ENCODE measurements at places on chromosomes 13 and 19.

- no peak overlapping the region for H3K27ac ChIP-seq
- no peak for DNase-seq
- H3K4me1 ChIP-seq: no peaks in the 10 kb centered on the region
- H3K27me3 ChIP-seq: no peaks in the 10 kb centered on the region
- H3K36me3 ChIP-seq: no peaks in the 10 kb centered on the region
Observed at GRCh38 chr13:94053986-94054593, 425.4 kb downstream of the DCT start.

DNA sequence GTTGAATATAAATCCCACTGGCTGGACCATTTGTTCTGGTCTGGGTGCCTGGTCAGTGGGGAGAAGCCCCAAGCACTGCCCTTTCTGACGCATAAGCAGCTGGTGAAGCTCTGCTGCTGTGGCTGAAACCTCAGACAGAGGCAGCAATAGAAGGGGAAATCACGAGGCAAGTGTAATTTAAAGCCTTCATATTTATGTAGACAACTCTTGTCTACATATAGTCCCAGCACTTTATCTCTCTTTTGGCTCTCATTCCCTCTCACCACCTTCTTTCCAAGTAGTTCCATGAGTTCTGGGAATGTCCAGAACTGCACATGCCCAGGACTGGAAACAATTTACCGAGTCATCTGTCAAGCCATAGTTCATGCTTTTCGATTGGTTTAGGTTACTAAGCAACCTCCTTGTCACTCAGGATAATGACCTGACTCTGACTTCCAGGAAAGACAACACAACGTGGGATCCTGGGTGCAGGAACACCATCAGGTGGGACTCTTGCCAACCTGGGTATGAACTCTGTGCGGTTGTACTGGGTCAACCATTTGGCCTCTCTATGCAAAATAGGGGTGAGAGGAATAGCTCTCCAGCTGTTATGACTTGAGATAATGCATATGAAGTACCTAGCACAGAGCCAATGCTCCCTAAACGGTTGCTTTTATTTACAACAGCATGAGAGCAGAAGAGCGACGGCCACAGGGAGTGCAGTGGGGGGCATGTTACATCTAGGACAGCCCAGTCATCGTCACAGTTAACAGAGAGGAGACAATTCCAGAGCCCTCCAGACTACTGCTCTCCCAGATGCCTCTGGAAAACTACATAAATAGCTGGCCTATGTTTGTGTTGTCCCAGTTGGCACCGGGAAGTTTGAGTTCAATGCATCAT is 321.9 kb downstream of the FOXO1 start:
- no peak overlapping the region for H3K4me3 ChIP-seq
- no peaks in the 10 kb centered on the region for H3K27me3 ChIP-seq
- no peak overlapping the region for H3K27ac ChIP-seq
- no peak for DNase-seq
- H3K36me3 ChIP-seq: no peaks in the 10 kb centered on the region

DNA sequence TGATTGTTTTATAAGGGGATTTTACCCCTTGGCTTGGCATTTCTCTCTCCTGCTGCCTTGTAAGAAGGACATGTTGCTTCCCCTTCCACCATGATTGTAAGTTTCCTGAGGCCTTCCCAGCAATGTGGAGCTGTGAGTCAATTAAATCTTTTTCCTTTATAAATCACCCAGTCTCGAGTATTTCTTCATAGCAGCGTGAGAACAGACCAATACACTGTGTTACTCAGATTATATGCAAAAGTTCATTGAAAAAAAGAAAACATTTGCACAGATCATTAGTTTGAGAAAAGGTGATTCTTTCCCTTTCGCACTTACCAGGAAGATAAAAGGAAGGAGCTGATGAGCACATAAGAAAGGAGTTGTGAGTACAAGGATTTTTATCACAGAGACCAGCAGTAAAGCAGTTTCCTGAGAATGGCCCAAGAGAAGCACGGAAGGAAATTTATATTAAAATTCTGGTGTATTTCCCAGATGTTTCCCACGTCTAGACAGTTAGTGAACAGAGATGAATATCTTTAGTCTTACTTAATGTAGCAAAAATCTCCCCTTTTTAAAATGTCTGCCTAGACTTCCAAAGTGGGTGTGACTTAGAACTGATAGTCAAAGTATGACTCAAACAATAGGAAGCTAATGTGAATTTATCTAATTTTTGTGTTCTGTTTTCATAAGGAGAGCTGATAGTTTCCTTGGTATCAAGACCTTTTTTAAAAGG is 431.8 kb upstream of the SGCG start:
- no peak overlapping the region for H3K4me3 ChIP-seq
- no peak for DNase-seq
- H3K27me3 ChIP-seq: no peaks in the 10 kb centered on the region
- no peak overlapping the region for H3K27ac ChIP-seq
- H3K36me3 ChIP-seq: no peaks in the 10 kb centered on the region
- H3K4me1 ChIP-seq: peaks cover 5% of the 10 kb centered on the region

GRCh38 chr19:14320253-14320652 is 61.0 kb upstream of the ADGRE5 start:
- peaks cover 10% of the 10 kb centered on the region for H3K27me3 ChIP-seq
- no peaks in the 10 kb centered on the region for H3K36me3 ChIP-seq
- H3K27ac ChIP-seq: no peak overlapping the region
- no peak for DNase-seq
- H3K4me1 ChIP-seq: no peaks in the 10 kb centered on the region
- no peak overlapping the region for H3K4me3 ChIP-seq

GRCh38 chr13:94997126-94997525 is 284.8 kb upstream of the SOX21 start:
- H3K4me1 ChIP-seq: no peaks in the 10 kb centered on the region
- no peaks in the 10 kb centered on the region for H3K36me3 ChIP-seq
- no peak overlapping the region for H3K4me3 ChIP-seq
- H3K27ac ChIP-seq: no peak overlapping the region

DNA sequence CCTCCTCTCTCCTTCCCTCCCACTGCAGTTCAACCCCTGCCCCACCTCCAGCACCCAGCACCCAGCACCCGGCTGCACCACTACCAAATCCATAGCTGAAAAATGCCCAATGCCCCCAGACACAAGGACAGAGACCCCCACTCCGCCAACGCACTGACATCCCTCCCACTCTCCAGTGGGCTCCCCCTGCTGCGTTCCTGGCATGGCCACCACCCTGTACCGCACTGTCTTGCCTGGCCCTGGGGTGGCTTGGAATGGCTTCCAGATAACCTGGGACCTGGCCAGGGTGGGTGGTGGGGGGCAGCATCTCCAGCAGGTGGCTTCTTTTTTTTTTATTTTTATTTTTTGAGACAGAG is 5.8 kb upstream of the MKNK2 start:
- H3K4me1 ChIP-seq: peaks cover 56% of the 10 kb centered on the region
- DNase-seq: no peak
- H3K27ac ChIP-seq: peak overlapping the region; percentile 100
- H3K4me3 ChIP-seq: no peak overlapping the region
- H3K27me3 ChIP-seq: no peaks in the 10 kb centered on the region

DNA sequence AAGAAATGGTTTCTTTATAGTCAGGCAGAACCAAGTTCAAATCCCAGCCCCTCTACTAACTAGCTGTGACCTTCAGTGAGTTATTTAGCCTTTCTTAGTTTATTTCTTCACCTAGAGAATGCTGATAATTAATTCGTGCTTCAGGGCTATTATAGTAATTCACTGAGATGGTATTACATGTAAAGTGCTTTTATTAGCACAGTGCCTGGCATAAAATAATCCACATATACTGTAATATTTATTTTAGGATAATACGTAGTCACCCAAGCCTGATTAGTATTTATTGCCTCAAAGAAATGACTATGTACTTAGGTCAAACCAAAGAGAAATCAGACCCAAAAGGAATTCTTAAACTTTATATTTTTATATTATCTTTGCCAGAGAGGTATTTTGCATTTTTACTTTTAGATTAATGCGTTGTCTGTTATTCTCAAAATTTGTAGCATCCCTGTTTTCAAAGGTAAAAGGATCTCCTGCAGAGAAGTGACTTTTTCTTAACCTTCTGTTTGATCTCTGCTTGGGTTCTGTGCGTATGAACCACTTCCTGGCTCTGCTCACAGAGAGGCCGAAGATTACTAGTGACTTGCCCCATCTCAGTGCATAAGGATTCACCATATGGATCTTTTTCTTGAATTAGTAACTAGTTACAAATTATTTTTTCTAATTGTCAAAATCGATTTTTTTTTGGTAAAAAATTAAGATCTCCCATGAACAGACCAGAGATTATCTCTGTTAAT is 19.7 kb downstream of the UBAC2 start:
- no peak for DNase-seq
- H3K4me3 ChIP-seq: no peak overlapping the region
- H3K27ac ChIP-seq: no peak overlapping the region

GRCh38 chr19:49614096-49614833 is 23.3 kb downstream of the PRR12 start:
- H3K36me3 ChIP-seq: peaks cover 76% of the 10 kb centered on the region
- no peaks in the 10 kb centered on the region for H3K27me3 ChIP-seq
- peaks cover 5% of the 10 kb centered on the region for H3K4me1 ChIP-seq
- H3K27ac ChIP-seq: no peak overlapping the region

DNA sequence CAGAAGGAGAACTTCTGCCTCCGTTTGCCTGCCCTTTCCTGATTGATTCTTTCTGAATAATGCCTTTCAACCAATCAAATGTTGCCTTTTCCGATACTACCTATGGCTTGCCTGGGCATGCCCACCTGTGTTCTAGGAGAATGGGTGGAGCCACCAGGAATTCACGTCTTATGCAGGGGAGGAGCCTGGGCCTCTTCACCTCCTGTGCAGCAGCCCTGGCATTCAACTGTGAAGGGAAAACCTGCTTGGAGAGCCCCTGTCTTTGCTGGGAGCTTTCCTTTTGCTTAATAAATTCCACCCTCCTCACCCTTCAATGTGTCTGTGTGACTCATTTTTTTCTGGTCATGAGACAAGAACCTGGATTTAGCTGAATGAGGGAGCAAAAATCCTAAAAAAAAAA is 730.7 kb downstream of the UQCRFS1 start:
- H3K36me3 ChIP-seq: peaks cover 70% of the 10 kb centered on the region
- no peak for DNase-seq
- H3K27ac ChIP-seq: no peak overlapping the region
- H3K27me3 ChIP-seq: no peaks in the 10 kb centered on the region

- H3K4me1 ChIP-seq: peaks cover 19% of the 10 kb centered on the region
- no peak overlapping the region for H3K27ac ChIP-seq
- peaks cover 6% of the 10 kb centered on the region for H3K36me3 ChIP-seq
- DNase-seq: no peak
- no peak overlapping the region for H3K4me3 ChIP-seq
Observed at GRCh38 chr19:49631610-49632192, 8.2 kb downstream of the RRAS start.

- H3K4me3 ChIP-seq: no peak overlapping the region
- H3K27ac ChIP-seq: no peak overlapping the region
- no peaks in the 10 kb centered on the region for H3K4me1 ChIP-seq
- no peaks in the 10 kb centered on the region for H3K36me3 ChIP-seq
Observed at GRCh38 chr13:22589880-22590279, 590.9 kb upstream of the SGCG start.

DNA sequence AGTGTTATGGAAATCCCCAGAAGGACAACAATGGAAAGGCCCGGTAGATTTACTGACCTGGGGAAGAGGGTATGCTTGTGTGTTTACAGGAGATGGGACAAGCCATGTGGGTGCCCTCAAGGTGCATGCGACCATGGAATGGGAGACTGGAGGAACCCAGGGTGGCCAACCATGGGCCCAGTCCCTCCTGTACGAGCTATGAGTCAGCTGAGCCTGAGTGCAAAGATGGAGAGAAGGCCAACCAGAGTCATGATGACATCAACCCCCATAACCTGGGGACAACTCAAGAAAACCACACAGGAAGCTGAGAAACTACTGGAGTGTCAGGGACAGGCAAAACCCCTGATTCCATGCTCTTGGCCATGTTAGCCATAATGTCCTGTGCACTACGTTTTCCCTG is 7.8 kb downstream of the ZNF350 start:
- H3K4me3 ChIP-seq: no peak overlapping the region
- DNase-seq: no peak
- no peaks in the 10 kb centered on the region for H3K27me3 ChIP-seq
- H3K36me3 ChIP-seq: no peaks in the 10 kb centered on the region

GRCh38 chr19:43674596-43674995 is 4.6 kb upstream of the PLAUR start:
- no peak overlapping the region for H3K4me3 ChIP-seq
- peaks cover 28% of the 10 kb centered on the region for H3K4me1 ChIP-seq
- no peaks in the 10 kb centered on the region for H3K27me3 ChIP-seq
- no peaks in the 10 kb centered on the region for H3K36me3 ChIP-seq
- no peak for DNase-seq

- 0 out of 2 replicates have a peak overlapping the region, but pooled peaks have one; percentile 16 for H3K4me3 ChIP-seq
- H3K27me3 ChIP-seq: no peaks in the 10 kb centered on the region
- peak overlapping the region; percentile 59 for H3K27ac ChIP-seq
- H3K4me1 ChIP-seq: peaks cover 21% of the 10 kb centered on the region
Observed at GRCh38 chr19:18596752-18597157, 8.2 kb downstream of the REX1BD start.

GRCh38 chr19:3606690-3607289 is at the start of gene TBXA2R:
TSS of gene TBXA2R (minus strand) at chr19:3606875. CDS start at chr19:3600634, 6,241 bp downstream.
- peak within 1 kb of the TSS; percentile 98 for H3K27ac ChIP-seq
- peaks cover 88% of the 10 kb centered on the region for H3K4me1 ChIP-seq
- DNase-seq: peak; percentile 92
- peaks cover 38% of the 10 kb centered on the region for H3K36me3 ChIP-seq
- H3K27me3 ChIP-seq: no peaks in the 10 kb centered on the region
- peak within 1 kb of the TSS; percentile 89 for H3K4me3 ChIP-seq

- H3K4me1 ChIP-seq: no peaks in the 10 kb centered on the region
- no peak overlapping the region for H3K4me3 ChIP-seq
- H3K36me3 ChIP-seq: no peaks in the 10 kb centered on the region
- DNase-seq: no peak
Observed at GRCh38 chr13:33145667-33146066, 129.4 kb downstream of the KL start.

GRCh38 chr13:110073982-110074381 is 233.0 kb downstream of the COL4A1 start:
- H3K36me3 ChIP-seq: no peaks in the 10 kb centered on the region
- no peak for DNase-seq
- H3K4me1 ChIP-seq: no peaks in the 10 kb centered on the region
- H3K27ac ChIP-seq: no peak overlapping the region

DNA sequence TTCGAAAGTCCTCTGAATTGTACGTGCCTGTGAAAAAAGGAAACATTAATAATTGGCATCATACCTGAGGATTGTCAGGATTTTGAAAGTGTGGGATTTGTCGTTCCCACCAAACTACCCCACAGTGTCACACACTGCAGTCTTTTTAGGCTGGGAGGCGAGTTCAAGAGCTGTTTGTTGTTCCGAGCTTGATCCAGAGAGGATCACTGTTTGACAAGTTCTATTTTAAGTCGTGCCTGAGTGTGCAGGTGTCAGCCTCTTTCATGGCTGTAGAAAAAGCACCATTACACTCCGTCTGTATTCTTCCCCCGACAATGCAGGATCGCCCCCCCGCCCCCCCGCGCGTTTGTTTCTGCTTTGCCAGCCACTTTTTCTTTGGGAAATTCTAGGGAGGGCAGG is 635 bp upstream of the NBEA start:
- no peaks in the 10 kb centered on the region for H3K36me3 ChIP-seq
- no peaks in the 10 kb centered on the region for H3K27me3 ChIP-seq
- no peak overlapping the region for H3K27ac ChIP-seq
- no peaks in the 10 kb centered on the region for H3K4me1 ChIP-seq
- DNase-seq: no peak
- no peak overlapping the region for H3K4me3 ChIP-seq

- H3K36me3 ChIP-seq: peaks cover 19% of the 10 kb centered on the region
- peaks cover 4% of the 10 kb centered on the region for H3K4me1 ChIP-seq
- no peaks in the 10 kb centered on the region for H3K27me3 ChIP-seq
- peak; percentile 62 for DNase-seq
- H3K27ac ChIP-seq: no peak overlapping the region
Observed at GRCh38 chr13:45393941-45394570, 24.1 kb downstream of the SLC25A30 start.

Data from K562 (cell line).